ENCODE measurements at places on chromosomes 11 and 22.
A peak's percentile ranks its signal among the peaks of the same experiment; 100 is the strongest.

- DNase-seq: no peak
These were observed 29.0 kb downstream of the NUP50 start for GRCh38 chr22:45192701-45193187.

DNA sequence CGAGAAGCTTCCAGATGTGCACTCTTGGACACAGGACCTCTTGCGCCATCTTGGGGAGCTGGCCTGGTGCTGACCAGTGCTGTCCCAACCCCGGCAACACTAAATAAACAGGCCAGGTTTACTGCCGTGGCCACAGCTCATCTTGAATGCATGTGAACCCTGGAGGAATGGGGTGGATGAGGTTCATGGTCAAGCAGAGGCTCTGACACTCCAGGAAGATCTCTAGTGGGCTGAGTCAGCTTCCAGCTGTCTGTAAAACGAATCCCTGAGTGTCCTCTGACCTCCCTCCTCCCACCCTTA is 51.8 kb downstream of the ALX4 start:
- no peak for DNase-seq

GRCh38 chr22:47301820-47302475 is 539.5 kb downstream of the TBC1D22A start:
- DNase-seq: no peak

- no peak for DNase-seq
These were observed 2352.8 kb upstream of the RAG2 start for GRCh38 chr11:38950867-38951266.

GRCh38 chr11:70074746-70075145 is 3.4 kb upstream of the ANO1 start:
- DNase-seq: no peak

- peak; percentile 14 for DNase-seq
These were observed 28.3 kb upstream of the CCDC134 start for GRCh38 chr22:41772198-41772597.

- peak; percentile 68 for DNase-seq
These were observed 35.2 kb downstream of the SOX6 start for GRCh38 chr11:16321148-16321547.

DNA sequence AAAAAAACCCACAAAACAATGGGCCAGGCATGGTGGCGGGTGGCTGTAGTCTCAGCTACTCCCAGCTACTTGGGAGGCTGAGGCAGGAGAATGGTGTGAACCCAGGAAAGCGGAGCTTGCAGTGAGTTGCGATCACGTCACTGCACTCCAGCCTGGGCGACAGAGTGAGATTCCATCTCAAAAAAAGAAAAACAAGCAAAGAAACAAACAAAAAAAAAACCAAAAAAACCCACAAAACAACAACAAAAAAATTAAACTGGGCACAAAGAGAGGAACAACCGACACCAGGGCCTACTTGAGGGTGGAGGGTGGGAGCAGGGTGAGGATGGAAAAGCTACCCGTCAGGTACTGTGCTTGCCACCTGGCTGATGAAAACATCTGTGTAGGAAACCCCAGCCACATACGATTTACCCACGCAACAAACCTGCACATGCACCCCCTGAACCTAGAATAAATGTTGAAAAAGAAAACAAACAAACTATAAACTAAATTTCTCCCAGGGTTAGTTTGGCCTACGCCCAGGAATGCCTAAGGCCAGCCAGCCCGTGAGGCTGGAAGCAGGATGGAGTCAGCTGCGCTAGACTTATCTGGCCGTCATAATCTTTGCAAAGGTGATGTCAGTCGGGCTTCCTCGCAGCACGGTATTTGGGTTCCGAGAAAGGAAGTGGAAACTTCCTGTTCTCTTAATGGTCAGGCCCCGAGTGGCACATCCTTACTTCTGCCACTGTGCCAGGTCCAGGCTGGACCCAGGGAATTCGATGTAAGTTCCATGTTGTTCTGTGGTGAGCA is 21.9 kb upstream of the CYB5R3 start:
- DNase-seq: no peak

GRCh38 chr11:10701982-10702381 is 8.4 kb upstream of the IRAG1 start:
- DNase-seq: peak; percentile 13

GRCh38 chr22:39900306-39901227 is at the start of gene GRAP2:
GRAP2 (plus strand) TSS chr22:39901084; CDS start chr22:39947107, 46,023 bp downstream.
- no peak for DNase-seq

DNA sequence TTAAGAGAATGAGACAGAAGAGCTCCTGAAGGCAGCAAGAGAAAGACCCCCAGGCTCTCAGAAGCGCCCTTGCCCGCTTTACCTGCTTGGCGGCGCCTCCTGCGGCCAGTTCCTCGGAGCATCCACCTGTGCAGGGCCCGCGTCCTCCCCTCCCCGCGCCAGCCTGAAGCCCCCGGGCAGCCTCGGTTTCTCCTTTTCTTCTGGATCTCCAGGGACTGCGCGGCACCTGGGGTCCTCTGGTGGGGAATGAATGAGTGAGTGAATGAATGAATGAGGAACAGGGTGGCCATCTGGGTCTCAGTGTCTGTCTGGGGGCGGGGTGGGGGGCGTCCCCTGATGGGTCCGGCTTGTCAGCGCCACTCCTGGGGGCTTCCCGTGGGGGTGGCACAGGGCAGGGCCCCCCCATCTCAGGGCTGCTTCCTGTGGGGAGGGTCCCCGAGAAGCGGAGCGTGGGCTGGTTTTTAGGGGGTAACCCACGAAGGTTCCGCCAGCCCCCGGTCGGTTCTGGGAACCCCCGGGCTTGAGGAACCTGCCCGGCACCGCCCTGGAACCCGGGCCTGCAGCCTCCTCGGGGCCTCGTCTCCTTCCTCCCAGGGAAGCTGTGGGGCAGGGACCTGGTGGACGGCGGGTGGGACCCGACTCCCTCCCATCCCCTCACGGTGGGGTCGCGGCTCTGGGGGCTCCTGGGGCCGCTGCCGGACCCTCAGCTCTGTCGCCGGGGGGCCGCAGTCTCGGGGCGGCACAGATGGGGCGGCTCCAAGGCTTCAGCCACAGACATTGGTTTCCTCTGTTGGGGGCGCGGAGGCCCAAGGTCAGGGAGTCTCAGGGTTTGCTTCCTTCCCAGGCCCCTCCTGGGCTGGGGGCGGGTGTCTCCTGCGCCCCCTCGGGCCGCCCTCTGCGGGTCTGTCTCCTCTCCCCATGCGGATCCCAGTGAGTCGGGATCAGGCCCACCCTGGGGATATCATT is 8.3 kb upstream of the KRTAP5-7 start:
- DNase-seq: no peak

DNA sequence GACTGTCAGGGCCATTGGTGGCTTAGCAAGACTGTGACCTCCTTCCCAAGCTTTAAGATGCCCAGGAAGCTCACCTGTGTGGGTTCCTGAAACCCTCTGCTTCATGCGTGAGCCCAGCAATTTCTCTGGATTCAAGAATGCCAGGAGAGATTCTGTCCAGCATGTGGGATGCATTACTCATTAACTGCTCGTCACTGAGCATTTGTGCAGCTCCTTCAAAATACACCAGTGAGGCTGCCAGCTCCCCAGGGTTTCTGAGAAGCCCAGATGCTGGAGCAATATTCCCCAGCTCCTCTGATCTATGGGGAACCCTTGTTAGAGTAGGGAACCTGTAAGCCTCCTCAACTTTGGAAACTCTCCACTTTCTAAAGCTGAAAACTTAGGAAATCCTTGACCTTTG is 126.5 kb downstream of the CHST1 start:
- no peak for DNase-seq

DNA sequence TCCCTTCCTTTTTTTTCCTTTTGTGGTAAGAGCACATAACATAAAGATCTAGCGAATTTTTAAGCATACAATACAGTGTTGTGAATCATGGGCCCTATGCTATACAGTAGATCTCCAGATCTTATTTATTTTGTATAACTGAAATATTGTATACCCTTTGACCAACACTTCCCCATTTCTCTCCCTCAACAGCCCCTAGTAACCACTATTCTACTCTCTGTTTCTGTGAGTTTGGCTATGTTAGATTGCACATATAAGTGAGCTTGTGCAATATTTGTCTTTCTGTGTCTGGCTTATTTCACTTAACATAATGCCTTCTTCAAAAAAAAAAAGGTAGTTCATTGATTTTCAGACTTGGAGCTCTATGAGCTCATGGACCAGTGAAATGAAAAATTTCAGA is 180.5 kb downstream of the C11orf91 start:
- DNase-seq: no peak

GRCh38 chr11:19722702-19723101 is 10.1 kb downstream of the NAV2 start:
- no peak for DNase-seq

GRCh38 chr11:14306481-14306880 is 52.5 kb downstream of the RRAS2 start:
- no peak for DNase-seq

DNA sequence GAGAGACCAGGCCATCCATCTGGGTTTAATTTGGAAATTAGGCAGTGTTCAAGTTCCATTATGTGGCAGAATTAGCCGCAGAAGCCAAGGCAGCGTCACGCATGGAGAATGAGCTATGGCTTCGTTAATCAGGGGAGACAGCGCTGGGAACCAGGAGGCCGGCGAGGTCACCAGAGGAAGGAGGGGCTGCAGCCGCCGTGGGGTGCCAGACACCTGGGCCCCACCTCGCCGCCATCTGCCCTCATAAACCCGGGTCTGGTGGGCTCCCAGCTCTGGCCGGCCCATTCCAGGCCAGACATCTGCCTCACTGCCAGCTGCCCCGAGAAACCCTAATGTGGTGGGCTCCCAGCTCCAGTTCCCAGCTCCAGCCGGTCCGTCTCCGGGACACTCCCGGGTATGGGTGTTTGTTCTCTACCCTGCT is 676.9 kb downstream of the BRD1 start:
- DNase-seq: no peak

GRCh38 chr11:86249307-86250098 is 5.0 kb downstream of the EED start:
- DNase-seq: no peak

- DNase-seq: no peak
These were observed 16.5 kb downstream of the SGSM1 start for GRCh38 chr22:24822471-24822870.

GRCh38 chr11:65981972-65982823 is 19.8 kb downstream of the EIF1AD start:
- no peak for DNase-seq

DNA sequence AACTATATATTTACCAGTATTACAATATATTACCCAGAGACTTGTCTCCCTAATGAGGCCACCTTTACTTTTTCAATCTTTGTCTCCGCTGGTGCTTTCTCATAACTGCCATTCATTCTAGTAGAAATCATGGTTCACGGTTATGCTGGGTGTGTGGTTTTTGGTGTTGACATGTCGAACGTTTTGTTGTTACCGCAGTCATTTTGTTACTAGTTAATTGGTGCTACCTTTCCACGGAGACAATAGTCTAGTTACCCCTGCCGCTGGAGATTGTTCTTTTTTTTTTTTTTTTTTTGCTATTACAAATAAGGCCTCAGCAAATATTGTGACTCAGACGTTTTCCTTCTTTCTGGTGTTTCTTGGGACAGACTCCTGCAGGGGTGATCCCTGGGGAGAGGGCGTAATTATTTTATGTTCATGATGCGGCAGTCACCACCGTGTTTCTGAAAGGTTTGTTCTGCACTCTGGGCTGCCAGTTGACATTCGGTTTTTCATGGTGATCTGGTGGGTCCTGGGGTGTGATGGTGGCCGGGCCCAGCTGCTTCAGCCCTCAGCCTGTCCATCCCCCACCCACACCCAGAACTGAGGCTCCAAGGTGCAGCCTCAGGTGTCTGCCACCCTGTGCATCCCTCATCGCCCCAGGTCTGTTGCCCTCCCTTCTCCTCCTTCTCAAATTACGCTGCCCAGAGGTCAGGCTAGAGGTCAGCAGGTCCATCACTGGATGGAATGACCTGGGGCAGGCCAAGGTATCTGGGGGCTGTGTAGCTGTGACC is 28.6 kb downstream of the LRP5 start:
- peak; percentile 51 for DNase-seq

- DNase-seq: no peak
These were observed 316.6 kb upstream of the NCAM1 start for GRCh38 chr11:112644410-112645131.

DNA sequence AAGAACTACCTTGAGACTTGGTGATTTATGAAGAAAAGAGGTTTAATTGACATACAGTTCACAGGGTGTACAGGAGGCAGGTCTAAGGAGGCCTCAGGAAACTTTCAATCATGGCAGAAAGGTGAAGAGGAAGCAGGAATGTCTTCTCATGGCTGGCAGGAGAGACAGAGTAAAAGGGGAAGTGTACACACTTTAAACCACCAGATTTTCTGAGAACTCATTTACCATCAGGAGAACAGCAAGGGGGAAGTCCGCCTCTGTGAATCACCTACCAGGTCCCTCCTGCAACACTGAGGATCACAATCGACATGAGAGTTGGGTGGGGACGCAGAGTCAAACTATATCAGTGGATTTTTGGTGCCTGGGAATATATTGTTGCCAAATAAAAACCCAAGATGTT is 40.3 kb upstream of the OR5D13 start:
- DNase-seq: no peak

DNA sequence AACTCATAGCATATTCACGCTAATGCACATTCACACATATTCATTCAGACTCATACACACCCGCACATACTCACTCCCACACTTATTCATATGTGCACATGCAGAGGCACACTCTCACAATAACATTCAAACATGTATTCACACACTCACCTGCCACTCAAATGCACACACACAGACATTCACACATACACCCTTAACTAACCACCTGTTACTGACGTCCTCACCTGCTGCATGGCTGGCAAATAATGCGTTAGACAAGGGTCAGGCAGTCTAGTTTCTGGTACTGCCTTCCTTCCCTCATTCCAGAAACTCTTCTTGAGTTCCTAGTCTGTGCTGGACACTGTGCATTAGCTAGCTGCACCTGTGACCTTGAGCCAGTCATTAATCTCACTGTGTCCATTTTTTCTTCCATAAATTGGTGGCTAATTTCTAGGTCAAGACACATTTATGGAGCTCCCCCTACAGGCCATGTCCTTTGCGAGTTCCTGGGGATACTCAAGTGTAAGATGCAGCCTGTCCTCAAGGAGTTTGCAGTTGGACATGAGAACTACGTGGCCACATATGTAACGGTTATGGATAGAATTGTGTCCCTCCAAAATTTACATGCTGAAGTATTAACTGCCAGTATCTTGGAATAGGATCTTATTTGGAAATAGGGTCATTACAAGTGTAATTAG is 34.5 kb upstream of the SEZ6L start:
- DNase-seq: no peak

GRCh38 chr11:101885631-101886030 is 29.2 kb upstream of the CEP126 start:
- no peak for DNase-seq

- DNase-seq: no peak
These were observed 2.3 kb upstream of the SORL1-AS1 start for GRCh38 chr11:121455115-121455514.

DNA sequence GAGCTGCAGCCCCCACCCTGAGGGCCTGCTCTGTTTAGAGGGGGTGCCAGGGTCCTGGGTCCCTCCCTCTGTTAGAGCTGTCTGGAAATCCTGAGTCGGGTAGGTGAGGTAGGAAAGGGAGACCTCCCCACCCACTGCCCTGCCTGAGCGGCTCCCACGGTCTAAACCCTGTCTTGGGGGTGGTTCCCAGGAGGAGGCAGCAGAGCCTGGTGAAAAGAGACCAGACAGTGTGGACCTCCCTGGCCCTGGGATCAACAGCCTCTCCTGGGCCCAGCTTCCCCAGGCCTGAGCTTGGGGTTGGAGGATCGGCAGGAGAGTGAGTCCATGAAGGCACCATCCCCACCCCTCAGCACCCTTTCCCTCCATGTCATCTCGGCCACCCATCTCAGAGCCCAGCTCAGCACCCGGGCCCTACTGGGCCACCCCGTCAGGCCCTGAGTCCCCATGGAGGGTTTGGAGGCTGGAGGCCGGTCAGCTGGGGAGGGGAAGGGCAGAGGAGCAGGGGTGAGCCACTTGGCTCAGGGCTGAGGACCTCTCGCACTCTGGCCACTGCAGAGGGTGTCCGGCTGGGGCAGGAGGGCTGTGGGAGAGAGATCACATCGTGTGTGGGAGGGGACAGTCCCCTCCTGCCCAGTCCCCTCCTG is 37.2 kb downstream of the RTN4R start:
- DNase-seq: no peak
